NCI-H524 (cell line): ENCODE measurements at places on chromosomes 7 and 10.
A peak's percentile ranks its signal among the peaks of the same experiment; 100 is the strongest.

DNA sequence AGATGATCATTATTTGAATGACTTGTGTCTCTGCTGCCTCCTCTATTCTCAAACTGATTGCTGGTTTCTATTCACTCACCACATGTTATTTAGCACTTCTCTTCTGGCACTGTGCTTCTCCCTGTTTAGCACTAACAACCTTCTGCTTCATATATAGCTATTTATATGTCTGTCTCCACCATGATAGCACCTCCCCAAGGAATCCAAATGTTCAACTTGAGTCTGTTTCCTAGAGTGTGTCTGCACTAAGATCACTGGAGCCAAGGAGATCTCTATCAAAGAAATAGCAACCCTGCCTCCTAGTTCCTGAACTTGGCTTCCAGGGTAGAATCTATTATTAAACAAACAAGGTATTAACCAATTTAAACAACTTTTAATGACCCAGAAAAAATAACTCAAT lies 104.5 kb downstream of the CYP26A1 start:
- DNase-seq: no peak

- DNase-seq: no peak
These were observed 27.7 kb upstream of the AMPH start for GRCh38 chr7:38658921-38659320.

DNA sequence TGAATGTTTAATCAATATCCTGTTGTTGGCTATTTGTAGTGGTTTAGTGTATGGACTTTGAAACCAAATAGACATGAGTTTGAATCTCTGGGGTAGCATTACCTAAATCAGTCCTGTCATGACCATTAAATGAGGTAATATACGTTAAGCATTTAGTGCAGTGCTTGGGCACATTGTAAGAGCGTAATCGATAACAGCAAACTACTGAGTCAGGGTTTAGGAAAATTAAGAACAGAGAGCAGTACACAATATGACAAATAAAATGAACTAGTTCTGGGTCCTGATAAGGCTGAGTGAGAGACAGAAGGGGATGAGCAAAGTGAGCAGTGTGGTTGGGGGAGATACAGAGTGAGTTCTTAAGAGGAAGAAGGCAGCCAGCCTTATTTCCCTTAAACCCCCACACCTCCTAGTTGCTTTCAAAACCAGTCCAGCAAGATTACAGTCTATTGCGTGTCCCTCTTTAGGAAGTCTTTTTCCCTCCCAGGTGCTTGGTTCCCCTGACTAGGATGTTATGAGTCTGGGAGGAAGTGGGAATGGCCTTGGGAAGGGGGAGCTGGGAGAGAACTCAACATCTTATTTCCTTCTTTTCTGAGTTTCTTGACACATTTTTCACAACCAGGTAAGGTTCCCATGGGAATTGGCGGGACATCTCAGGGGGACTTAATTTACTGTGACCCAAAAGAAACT lies 171.0 kb downstream of the SND1 start:
- DNase-seq: peak; percentile 58

DNA sequence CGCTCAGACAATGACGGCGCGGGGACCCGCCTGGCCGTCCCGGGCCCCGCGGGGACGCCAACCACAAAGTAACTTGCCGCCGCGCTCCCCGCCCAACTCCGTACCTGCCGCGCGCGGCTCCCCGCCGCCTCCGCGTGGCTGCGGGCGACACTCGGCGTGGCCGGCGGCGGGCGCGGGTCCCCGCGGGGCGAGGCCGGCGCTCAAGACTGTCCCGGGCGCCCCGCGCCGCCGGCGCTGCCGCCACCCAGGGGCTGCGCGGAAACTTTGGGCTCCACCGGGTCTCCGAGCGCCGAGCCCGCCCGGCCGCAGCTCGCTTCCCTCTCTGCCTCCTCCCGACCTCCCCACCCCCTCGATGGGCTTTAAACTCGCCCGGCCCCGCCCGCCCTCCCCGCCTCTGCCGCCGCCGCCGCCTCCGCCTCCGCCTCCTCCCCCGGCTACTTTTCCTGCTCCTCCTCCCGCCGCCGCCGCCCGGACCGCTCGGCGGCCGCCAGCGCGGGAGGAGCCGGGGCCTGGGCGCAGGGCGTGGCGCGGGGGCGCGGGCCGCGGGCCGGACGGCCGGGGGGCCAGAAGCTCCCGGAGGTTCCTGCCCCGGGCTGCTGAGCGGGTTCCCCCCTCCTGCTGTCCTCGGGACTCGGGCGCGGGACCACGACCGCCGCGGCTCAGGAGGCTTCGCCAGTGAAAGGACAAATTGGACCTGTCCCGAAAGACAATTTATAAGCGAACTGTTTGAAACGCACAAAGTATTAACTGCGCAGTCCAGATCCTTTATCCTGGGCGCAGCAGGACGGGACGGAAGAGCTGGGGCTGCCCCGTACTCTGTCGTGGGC lies 10.6 kb upstream of the GRB10 start:
- DNase-seq: peak; percentile 22

DNA sequence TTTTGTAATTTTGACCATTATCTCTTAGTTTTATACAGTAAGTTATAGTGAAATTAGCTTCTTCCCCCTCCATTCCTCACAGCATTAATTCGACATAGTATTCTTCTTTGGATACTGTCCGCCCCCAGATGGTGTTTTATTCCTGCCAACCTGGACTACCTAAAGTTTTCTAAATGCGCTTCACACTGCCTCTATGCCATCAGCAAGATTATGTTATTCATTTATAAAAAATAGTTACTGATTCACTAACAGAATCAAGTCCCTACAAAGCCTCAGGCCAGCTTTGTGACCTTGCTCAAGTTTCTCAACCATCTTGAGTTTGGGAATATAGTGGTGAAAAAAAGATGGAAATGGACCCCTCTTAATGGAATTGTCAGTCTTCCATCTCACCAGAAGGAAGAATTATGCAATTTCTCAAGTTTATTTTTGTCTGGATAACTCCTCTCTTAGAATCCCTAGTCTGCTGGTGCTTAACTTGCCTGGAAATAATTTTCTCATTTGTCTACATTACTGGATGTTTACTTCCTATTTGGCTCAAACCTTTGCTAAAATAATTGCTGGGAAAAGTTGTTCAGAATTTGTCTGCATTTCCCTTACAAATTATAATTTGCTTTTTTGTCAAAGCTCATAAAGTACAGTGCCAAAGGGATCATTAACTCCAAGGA lies 16.7 kb upstream of the FGL2 start:
- DNase-seq: no peak

- no peak for DNase-seq
These were observed 53.0 kb downstream of the STEAP1B start for GRCh38 chr7:22447008-22447407.

GRCh38 chr10:123556736-123557135 lies 109.4 kb upstream of the GPR26 start:
- DNase-seq: no peak

GRCh38 chr10:69802424-69803161 lies 887 bp downstream of the COL13A1 start:
- peak; percentile 17 for DNase-seq

DNA sequence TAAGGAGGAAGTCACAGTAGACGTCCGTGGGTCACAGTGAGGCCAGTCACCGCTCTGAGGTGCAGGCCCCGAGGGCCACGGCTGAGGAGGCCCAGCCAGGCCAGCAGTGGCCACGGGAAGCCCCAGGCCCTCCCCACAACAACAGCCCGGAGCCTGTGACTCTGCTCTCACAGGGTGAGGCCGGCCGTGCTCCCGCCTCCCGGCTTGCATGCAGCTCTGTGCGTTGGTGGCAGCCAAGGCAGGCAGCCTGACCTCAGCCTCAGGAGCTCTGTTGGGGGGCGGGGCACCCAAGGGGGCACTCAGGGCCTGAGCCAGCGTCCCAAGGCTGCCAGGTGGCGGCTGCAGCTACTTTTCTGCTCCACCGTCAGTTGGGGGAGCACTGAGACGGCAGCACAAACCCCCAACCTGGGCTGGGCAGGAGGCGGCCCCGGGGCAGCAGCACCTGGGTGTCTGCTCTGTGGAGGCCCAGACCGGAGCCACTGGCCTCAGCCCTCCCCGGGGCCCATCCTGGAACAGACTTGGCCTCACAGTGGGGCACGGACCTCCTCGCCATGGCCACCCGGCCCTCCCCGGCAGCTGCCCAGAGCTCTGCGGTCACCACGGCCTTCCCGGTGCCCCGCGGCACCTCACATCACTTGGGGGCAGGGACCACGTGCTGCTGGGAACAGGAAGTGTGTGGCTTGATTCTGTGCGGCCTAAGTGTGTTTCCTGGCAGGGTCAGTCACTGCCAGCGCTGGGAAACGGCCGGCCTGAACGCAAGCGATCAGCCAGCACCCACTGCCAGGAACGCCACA lies 13.3 kb downstream of the CYP2W1 start:
- no peak for DNase-seq

DNA sequence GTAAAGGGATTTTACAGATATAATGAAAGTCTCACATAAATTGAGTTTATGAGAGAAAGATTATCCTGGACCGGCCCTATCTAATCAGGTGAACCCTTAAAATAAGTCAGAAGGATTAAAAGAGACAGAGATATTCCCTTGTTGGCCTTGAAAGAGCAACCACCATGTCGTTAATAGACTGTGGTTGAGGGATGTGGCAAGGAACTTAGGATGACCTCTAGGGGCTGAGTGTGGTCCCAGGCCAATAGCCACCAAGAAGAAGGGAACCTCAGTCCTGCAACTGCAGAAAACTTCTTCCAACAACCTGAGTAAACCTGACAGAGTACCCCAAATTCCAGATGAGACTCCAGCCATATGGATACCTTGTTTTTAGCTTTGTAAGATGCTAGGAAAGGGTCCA lies 121.5 kb downstream of the POLR1F start:
- no peak for DNase-seq

DNA sequence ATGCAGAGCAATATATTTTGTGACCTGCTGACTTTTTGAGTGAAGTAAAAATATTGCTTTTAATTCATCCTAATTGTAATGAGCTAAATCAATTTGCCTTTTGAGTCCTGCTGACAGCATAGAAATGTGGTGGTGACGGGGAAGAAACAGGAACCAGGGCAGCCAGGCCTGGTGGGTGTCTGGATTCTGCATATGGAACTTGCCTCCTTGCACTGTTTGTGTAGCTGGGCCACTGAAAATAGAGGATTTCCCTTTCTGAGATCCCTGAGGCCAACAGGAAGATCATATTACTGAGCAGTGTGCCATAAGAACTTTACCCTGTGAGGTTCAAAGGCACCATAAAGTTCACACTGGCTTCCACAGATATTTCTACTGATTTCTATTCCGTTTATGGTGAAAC lies 488.4 kb upstream of the AKR1E2 start:
- DNase-seq: no peak

DNA sequence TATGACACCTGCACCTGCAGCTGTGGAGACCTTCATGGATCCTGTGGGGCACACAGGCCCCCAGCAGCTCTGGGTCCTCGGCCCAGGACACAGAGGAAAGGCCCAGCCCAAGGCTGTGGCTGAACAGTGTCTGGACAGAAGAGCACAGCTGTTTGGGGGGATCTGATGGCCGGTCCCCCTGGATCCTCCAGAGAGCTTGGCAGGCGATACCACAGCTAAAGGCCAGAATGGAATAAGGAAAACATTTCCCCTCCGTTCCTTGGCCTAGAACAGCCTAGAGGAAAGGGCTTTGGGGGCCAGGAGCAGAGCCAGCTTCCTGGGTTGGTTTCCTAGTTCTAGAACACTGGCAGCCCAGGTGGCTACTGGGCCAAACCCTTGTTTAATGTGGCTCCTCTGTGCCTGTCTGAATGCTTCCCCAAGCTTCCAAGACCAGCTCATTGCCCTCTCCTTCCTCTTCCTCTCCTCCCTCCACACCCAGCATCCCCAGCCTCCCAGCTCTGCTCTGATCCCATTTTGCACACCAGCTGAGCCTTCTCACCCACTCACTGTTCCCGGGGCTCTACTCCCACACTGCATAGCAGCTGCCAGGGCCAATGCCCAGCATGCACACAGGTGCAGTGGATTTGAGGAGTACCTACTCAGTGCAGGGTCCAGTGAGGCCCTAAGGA lies 46.9 kb downstream of the GPAM start:
- no peak for DNase-seq

DNA sequence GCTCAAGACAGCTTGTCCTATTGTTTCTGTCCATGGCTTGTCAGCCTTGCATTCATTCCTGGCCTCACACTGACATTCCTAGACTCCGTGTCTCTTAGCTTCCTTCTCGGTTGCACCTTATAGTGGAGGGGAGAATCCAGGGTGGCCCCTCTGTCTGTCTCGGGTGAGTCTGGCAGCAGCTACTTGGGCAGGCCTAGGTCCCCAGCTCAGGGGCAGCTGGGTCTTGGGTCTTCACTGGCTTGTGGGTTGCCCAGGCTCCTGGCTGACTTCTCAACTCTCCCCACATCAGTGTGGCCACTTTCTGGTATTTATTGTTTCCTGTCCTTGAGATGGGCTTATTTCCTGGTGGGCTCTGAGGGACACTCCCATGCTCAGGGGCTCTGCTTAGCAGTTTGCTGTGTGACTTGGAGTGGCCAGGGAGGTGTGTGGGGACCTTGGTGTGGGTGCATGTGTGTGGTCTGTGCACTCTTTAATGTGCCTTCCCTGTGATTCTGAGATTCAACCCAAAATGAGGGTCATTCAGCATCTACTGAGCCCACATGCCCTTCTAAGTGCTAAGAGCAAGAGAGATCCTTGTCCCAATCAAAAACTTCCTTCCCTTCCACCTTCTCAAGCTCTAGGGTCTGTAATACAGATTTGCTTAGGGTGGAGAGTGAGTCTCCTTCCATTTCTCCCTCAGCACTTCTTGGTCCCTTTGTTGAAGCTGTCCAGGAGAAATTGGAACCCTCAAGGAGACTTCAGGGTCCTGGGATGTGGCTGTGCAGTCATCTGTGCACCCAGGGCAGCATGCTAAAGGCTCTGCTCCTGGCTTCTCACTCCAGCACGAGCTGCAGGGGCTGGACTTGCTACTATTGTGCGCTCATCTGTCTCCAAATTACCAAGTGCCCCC lies 20.1 kb downstream of the UPP1 start:
- no peak for DNase-seq

DNA sequence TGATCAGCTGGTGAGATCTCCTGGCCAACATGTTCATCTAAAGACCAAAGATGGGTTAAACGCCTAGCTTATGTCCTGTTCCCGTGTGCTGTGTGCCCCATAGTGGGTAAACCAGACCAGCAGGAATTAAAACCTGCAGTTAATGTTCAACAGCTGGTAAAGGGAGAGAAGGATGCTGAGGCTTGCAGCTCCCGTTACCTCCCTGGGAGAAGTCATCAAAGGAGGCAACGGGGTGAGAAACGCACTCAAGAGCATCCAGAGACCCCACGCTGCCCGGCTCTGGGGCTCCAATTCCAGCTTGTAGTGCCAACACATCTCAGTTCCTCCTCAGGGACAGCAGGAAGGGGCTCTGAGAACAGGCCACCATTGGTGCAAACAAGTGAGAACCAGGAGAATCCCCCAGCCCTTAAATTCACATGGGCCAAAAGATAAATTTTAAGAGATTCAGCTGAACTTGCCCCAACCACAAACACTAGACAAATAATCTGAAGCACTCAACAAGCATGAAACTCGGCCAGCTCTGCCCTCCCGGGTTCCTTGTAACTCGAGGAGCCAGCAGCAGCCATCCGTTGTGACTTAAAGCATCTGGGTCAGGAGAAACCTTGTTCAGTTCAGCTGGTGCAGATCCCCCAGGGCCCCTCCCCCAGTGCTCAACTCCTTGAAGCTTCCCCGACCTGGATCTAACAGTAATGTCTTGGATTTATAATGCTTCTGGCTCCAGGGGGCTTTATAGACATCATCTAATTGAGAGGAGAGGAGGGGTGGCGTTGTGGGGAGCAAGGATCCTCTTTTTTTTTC lies 29.4 kb downstream of the FAM241B start:
- no peak for DNase-seq
